ENCODE measurements at places on chromosomes 7 and 10. TPM values are rescaled to one million over a fixed set of nuclear protein-coding genes. Genes with fewer than 3 reads are reported as not detected.

The DKK1 gene
- polyA plus RNA-seq: 37.4 TPM

The IFIT2 gene
- polyA plus RNA-seq: 9.6 TPM

The MACROH2A2 gene
- polyA plus RNA-seq: 95.0 TPM

The SLC37A3 gene
- 64.5 TPM for polyA plus RNA-seq

The CCDC172 gene
- not detected for polyA plus RNA-seq

The SLC16A9 gene
- 30.5 TPM for polyA plus RNA-seq

Measured in renal pelvis (tissue), 12 donors.